ENCODE measurements at places on chromosomes 5 and 9.

DNA sequence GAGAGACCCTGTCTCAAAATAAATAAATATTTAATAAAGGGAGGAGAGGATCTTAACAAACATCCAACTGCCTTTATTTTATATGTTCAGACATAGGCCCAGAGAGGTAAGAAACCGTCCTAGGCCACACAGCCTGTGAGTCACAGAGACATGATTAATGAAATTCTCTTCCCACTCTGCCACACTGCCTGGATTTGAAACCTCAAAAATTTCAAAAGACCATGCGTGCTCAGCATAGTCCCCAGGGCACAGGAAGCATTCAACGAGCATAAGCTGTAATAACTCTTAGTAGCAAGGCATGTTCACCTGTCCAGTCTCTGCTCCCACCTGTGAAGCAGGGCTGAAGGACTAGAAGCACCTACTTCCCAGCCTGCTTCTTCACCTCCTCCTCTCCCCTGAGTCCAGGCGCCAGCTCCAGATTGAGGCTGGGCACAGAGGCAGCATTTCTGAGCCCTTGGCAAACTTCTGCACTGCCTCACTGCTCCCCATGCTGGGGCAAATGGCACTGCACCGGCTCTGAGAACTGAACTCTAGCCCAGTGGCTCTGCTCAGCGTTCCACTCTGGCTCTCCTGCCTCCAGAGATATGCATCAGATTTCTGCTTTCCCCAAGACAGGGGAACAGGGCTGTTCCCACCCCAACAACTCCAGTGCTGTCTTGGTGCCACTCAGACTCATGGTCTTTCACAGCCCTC, 1.1 kb downstream of the FAT2 start:
- no peak for DNase-seq

DNA sequence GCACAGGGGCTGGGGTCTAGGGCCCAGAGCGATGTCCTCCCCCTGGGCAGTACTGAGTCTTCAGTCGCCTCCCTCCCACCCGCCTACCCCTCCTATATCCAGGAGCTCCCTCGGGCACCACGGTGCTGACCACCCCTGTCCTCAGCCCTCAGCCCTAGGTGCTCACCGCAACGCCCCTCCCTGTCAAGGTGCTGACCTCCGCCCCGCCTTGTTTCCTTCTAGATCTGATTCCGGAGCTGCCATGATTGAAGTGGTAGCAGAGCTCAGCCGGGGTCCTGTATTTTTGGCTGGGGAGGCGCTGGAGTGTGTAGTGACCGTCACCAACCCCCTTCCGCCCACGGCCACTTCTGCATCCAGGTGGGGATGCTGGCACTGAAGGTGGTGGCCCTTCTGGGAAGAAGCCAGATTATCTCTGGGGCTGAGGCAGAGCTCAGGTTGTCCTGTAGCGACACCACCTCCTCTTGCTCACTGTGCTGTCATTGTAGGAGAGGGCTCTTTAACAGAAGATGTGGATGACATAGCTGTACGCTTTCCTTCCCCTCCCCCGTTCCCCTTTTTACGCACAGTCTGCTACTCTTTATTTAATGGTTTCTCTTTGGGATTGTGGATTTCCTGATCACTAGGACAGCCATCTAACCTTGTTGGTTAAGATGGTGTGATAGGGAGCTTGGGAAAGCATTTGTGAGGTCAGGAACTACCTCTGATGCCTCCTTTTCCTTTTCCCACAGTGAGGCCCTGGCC, 598 bp downstream of the RGP1 start:
- DNase-seq: no peak

GRCh38 chr5:6465831-6466790, 17.5 kb downstream of the UBE2QL1 start:
- no peak for DNase-seq

GRCh38 chr5:104186100-104186499, 623.5 kb upstream of the NUDT12 start:
- no peak for DNase-seq

DNA sequence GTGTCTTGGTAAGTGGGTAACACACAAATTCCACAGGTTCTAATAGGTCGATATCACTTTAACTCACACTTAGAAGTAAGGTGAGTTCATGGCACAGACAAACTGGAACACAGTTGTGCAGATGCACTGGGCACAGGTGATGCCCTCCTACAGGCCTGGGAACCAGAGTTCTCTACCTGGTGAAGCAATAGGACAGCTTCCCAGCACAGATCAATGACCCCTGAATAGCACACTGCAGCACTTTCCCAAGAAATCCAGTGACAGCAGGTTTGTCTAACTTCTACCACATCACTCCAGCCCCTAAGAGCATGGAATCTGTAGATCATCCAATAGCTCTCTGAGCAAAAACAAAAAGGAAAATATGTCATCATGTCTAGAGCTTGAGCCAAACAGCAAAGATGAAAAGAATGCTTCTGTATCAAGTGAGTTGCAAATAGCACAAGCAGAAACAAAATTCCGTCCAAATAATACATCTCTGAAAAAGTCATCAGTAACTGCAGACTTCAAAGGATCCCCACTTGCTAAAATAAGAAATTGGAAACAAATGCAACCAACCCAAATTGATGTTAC, 33.5 kb downstream of the MOCS2 start:
- no peak for DNase-seq

- no peak for DNase-seq
These were observed 3.9 kb downstream of the CDKN2B start for GRCh38 chr9:22005021-22005701.

DNA sequence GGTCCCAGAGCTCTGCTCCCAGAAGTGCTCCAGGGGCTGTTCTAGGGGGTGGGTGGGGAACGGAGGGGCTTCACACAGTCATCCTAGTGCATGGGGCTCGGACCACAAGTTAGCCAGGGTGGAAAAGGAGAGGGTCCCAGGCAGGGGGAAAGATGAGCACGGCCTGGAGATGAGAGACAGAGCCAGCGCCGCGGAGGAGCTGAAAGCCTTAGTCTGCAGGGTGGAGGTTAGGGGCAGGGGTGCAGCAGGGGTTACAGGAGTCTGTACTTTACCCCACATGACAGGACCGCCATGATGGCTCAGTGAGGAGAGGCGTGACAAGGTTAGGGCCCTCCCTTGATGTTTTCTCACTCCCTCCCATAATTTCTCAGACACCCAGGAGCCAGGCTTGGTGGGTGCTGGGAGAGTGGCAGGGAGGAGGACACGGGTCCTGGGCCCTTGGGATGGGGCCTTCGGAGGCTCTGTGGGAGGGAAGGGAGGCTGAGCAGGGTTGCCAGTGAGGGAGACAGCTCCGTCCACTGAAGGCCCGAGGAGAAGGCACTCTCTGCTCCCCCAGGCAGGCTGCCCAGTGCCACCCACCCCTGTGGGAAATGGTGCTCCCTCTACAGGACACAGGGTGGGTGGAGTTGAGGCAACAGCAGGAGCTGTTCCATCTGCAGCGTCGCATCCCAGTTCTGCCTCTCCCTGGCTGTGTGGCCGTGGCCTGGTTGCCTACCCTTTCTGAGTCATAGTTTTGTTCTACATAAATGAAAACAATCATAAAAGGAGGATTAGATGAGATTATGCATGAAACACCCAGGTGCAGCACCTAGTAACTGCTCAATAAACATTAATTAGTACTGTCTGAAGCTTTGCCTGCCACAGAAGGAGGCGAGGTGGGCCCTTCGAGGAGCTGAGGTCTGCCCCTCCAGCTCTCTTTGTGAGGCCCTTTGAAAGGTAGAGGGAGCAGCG, 66.2 kb downstream of the NDST1 start:
- no peak for DNase-seq

- DNase-seq: no peak
These were observed 24.4 kb upstream of the SMAD5 start for GRCh38 chr5:136108180-136108611.

DNA sequence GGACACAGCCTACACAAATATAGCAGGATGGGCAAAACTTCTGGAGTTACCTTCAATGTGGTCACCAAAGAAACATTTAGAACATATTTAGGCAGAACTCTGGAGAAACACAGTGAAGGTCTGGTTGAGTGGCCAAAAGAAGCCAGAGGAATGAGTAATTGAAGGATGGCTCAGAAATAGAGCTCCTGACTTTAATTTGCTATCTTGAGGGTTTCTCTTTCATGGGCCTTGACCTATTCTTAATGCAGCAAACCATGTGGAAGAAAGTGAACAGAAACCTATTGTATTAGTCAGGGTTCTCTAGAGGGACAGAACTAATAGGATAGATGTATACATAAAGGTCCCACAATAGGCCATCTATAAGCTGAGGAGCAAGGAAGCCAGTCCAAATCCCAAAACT, 650.5 kb downstream of the ACTL7B start:
- no peak for DNase-seq

DNA sequence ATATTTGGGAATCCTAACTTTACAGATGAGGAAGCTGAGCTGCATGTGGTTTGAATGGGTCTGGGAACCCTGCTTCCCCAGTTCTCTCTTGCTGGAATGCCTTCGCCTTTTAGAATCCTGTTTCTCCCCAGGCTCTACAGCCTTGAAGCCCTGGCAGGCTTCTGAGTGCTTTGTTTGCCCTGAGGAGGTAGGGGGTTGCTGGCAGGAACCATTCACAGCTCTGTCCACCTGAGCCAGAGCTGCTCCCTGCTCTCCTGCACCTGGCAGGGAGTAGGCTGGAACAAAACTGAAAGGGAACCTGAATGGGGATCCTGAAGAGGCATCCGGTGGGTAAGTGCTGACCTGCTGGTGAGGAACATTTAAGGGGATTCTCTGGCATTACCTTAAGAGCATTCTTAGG, 33.0 kb downstream of the KIF4B start:
- no peak for DNase-seq

GRCh38 chr5:137192293-137192743, 306.8 kb downstream of the SPOCK1 start:
- DNase-seq: no peak

GRCh38 chr9:27880635-27881034, 307.4 kb upstream of the C9orf72 start:
- no peak for DNase-seq

DNA sequence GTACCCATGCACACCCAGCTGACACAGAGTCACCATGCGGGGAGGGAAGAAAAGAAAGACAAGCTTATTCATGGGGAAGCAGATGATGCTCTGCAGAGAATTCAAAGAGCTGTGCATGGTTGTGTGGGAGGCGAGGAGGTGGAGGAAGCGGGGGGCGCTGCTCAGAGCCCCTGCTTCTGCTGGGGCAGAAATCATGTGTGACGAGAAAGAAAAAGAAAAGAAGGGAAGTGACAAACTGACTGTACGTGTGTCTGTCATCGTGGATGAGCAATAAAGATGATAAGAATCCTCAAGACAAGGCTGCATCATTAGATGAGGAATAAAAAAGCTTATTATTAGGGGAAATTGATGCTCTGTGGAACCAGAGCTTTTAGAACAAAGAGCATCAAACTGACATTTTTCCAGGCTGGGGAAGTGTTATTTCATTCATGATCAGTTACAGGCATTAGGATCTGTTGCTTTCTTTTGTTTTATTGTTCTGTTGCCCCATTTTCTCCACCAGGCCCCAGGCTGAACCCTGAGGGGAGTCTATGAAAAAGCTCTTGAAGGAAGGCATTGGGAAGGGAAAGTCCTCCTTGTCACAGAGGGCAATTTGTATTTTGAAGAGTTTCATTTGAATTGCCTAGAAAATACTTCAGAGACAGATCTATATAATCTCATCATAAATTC, 20.3 kb upstream of the SH3RF2 start:
- no peak for DNase-seq

DNA sequence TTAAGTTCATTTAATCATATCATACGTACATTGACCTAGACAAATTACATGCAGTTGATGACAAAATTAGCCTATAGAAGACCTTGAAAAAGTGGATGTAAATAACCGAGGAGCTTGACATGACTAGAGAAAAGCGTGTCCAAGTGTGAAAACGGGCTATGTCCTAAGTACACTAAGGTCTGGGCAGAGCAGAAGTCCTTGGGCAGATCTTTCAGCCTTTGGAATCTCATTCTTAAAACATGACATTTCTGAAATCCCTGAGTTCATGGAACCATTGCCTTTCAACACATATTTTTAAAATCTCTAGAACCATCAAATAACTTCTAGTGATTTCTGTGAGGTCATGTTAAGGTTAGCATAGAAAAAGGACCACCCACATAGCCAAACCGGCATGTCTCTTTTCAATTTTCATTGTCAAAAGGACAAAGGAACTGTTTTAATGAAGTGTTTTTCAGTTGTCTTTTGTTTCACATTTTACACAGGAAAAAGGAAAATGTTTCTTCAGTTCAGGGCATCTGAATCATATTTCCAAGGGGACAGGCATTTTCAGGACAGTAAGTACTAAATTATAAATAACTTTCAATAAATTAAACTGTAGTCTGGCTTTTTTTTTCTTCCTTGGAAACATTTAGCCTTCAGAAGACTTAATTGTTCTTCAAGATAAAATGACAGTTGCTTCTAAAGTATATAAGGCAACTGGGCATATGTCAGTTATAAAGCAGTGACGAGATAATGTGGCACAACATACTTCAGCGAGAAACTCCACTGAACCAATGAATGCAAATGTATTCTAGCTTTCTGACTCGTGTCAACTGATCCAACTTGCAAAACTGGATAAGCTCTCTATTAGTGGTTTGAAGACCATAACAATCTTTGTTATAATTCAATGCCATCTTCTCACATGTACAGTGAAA, 416.8 kb downstream of the NFIB start:
- no peak for DNase-seq

GRCh38 chr5:137621861-137622823, 113.7 kb downstream of the KLHL3 start:
- no peak for DNase-seq

- DNase-seq: no peak
These were observed 45.1 kb downstream of the TTC1 start for GRCh38 chr5:160054047-160054446.

Data from astrocyte of the cerebellum (primary cell).